ENCODE measurements at places on chromosomes 11 and 22.

GRCh38 chr22:26949193-26949592 lies 291.8 kb downstream of the MIAT start:
- DNase-seq: no peak

- DNase-seq: peak; percentile 79
Observed at GRCh38 chr11:14969901-14970323, 2.2 kb downstream of the CALCA start.

DNA sequence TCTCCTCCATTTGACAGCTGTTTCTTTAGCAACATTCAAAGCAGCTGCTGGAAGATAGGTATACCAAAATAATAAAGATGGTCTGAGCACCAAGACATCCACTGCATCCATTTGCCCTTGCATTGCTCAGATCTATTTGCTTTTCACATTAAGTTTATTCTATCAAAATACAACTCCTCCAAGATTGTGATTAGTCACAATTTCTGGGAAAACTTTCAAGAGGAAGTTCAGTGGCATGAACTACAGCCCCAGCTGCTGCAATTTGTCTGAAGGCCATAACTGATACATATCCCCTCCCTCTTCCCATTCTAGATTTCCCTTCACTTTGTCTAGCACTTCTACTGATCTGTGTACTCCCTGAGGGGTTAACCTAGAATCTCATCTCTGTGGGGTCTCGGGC lies 117.5 kb upstream of the CEP126 start:
- DNase-seq: no peak

DNA sequence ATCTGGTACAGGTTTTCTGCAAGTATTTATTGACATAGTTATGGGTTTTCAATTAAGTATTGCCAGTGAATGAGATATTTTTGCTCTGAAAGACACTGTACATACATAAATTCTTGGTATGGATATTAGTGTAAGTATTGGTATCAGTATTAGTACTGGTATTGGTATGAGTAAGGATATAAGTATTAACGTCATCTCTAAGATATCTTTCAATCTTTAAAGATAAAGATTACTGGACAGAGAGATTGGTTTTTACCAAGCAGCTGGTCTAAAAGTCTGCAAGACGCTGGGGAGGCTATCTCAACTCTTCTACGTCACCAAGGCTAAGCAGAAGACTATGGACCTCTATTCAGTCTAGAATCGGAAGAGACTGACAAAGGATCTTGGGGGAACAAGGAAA lies 234.5 kb downstream of the NXPE2 start:
- DNase-seq: no peak

GRCh38 chr11:12657981-12658380 lies 16.2 kb upstream of the TEAD1 start:
- no peak for DNase-seq

DNA sequence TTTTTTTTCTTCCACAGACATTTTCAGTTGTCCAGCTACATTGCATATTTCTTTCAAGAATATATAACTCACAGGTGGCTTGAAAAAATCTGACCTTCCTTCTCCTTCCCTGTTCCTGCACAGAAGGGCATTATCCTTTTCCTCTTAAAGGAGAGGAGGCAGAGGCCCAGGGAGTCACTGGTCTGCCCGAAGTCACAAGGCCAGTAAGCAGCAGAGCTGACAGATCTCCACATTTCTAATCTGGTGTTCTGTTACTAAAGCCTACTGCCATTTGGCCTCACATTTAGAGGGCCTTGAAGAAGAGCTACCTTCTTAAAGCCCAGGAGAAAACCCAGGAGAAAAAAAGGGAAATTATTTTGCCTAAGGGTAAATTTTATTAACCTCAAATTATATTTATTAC lies 12.3 kb downstream of the ENDOD1 start:
- DNase-seq: no peak

DNA sequence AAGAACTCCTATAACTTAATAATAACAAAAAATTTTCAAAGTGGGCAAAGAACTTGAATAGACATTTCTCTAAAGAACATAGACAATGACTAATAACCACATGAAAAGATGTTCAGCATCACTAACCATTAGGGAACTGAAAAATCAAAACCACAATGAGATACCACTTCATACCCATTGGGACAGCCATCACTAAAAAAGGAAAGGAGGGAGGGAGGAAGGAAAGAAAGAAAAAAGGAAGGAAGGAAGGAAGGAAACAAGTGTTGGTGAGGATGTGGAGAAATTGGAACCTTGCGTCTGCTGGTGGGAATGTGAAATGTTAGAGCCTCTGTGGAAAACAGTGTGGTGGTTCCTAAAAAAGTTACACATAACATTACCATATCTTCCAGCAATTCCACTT lies 55.8 kb downstream of the MS4A13 start:
- no peak for DNase-seq

GRCh38 chr22:42176255-42176915 lies 45.8 kb upstream of the CYP2D6 start:
- no peak for DNase-seq

DNA sequence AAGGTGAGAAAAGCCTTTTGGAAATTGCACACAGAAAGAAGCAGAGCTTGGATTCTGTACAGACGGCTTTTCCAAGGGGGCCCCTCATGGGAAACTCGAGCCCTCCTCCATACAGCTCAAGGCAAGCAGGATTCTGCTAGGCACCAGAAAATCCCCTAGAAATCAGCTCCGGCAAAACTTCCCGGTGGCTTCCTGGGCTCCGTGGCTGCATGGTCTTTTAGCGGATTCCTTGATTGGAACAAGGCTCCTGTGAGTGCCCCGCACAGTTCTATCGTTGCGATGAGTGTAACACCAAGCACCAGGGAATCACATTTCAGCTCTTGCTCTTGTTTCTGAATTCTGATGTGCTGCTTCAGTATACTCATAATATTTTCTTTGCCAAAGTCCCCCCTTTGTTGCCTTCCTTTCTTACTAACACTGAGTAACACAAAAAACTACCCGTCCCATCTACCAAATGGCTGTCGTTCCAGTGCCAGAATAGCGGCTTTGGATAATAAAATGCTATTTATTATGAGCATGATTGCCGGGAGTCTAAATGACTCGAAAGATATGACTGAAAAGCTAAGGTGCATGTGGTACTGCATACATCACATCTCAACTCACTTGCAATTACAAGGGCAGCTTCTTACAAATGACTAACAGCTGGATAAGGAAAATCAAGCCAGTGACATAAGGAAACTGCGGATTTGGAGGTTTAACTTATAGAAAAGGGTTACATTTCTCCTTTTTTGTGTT lies 494.1 kb downstream of the DLG2 start:
- DNase-seq: no peak

DNA sequence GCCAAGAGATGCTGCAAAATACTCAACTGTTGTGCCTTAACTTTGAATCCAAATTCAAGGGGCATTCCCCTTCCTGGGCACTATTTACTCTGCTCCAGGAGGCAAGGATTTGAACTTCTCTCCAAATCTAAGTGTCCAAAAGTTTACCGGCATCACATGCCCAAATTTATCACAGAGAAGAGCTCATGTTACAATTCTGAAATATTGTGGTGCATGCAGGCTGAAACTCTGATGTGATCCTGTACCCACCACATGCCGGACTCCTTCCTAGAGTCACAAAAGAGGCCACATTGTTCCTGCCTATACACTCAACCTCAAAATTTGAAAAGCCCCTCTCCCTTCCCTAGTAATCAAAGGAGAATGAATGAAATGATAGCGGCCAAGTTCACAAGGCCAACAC lies 1.3 kb downstream of the TRAF6 start:
- DNase-seq: no peak

- DNase-seq: no peak
Observed at GRCh38 chr11:57375490-57375889, 5.5 kb downstream of the PRG3 start.

DNA sequence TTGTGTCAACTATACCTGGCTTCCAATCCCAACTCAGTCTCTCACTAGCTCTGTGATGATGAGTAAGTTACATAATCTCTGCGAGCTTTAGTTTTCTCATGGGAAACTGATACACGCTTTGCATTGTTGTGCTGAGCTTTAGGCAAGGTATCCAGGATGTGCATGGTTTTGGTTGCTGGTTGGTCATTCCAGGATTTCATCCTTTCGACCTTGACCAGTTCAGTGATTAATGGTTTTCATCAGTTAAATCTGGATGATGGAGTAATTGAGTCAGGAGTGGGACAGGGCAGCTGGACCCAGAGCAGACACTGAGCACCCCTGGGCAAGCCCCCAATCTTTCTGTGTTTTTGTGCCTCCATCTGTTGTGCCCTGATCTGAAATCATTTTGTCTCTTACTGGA lies 417.3 kb upstream of the CADM1 start:
- no peak for DNase-seq

DNA sequence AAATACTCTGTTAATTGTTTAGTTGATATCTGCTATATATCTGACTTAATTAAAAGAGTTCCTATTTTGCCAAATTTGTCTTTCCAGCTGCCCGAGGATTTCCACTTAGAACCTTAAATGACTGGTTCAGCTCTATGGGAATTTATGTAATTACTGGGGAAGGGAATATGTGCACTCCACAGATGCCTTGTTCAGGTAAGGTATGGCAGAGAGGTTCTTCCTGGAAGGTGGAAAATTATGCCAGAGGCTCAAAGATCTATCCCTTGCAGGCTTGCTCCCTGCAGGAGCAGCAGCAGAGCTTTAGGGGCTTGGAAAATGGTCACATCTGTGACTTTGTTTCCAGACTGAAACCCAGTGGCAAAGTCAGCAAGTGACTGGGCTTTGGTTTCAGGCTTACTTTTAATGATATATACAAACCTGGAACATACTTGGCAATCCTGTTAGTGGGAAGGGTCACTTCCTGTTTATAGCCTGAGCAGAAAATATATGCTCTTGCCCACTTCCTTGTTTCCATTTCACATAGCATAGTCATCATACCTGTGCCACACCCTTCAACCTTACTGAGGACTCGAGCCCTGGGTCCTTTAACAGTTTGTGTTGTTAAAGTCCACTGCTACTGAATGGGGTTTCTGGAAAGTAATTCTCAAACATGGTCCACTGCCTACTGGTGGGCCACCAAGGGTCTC lies 23.7 kb downstream of the WBP2NL start:
- no peak for DNase-seq
